ENCODE measurements at places on chromosomes 13 and 19.

- DNase-seq: no peak
Measured at GRCh38 chr13:27534108-27534980, 84.0 kb upstream of the MTIF3 start.

GRCh38 chr13:61084988-61085387 lies 330.7 kb downstream of the PCDH20 start:
- DNase-seq: no peak

GRCh38 chr19:58154287-58154678 lies 3.7 kb upstream of the ZNF329 start:
- peak; percentile 48 for DNase-seq

DNA sequence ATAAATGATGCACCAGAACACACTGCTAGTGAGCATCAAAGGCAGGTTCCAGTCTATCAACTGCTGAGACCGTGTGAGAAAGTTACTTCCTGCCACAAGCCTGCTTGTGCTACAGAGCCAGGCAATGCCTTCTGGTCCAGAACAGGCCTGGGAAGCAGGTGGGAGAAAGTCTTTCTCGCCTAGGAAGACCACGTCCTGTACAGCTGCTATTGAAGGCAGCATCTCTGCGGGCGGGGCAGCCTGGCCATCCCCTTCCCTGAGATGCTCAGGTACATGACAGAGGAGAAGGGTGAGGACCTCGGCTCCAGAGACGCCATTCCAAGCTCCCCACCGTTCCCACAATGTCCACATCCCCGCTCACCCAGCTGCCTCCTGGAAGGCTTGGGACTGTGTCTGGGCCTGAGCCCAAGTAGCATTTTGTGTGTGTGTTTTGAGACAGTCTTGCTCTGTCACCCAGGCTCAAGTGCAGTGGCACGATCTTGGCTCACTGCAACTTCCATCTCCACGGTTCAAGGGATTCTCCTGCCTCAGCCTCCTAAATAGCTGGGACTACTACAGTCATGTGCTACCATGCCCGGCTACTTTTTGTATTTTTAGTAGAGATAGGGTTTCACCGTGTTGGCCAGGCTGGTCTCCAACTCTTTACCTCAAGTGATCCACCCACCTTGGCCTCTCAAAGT lies 3.4 kb downstream of the RFX1 start:
- DNase-seq: peak; percentile 43

DNA sequence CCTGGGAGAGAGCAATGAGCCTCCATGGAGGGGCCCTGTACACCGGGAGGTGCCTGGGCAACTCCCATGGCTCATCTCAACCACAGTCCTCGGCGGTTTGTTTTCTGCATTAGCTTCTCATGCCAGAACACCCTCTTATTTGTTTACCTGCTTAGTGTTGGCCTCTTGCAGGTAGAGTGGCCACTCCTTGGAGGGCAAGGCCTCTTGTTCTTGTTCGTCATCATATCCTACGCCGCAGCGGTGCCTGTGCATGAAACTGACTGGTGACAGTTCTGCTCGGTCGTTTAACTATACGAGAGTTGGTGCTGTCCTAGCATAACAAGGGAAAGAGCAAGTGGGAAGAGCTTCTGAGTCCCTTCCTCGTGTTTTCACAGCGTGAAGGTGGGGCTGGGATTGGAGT lies 40.5 kb upstream of the RNF113B start:
- DNase-seq: peak; percentile 71

- DNase-seq: no peak
Measured at GRCh38 chr13:37953696-37954095, 84.1 kb upstream of the TRPC4 start.

GRCh38 chr13:29856426-29856825 lies 6.0 kb upstream of the UBL3 start:
- no peak for DNase-seq

GRCh38 chr13:42043676-42044075 lies 4.8 kb upstream of the DGKH start:
- DNase-seq: no peak

- DNase-seq: no peak
Measured at GRCh38 chr13:100755891-100756290, 81.3 kb upstream of the TMTC4 start.

DNA sequence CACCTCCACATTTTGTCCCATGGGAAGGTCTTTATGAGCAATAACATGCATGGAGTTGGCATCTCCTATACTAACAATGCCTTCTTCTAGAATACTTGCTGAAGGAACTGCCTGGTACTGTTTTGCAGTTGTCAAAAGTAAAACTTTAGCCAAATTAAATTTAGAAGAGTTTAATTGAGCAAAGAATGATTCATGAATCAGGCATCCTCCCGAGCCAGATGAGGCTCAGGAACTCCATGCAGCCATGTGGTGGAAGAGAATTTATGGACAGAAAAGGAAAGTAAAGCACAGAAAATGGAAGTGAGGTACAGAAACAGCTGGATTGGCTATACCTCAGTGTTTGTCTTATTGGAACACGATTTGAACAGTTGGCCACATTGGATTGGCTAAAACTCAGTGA lies 1081.9 kb downstream of the SLITRK1 start:
- DNase-seq: no peak

- no peak for DNase-seq
Measured at GRCh38 chr19:48629297-48629598, 7.9 kb downstream of the DBP start.

DNA sequence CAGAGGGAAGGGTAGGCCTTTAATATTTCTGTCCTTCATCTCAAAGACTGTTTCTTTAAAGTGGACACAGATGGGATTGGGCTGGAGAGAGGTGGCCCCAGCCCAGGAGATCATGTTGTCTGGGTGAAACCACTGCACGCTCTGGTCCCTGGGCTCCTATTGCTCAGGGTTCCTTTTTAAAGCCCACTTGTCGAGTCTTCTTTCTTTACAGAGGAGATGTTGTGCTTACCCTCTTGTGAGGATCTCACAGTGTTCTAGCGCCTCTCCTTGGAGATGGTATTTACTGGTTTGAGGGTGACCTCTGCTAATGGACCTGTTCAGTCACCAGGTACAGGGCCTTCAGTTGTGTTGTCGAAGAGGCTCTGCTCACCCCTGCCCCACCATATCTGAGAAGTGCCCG lies 128.4 kb downstream of the TM9SF2 start:
- DNase-seq: no peak

GRCh38 chr13:79435561-79435990 lies 29.5 kb upstream of the RBM26 start:
- no peak for DNase-seq

DNA sequence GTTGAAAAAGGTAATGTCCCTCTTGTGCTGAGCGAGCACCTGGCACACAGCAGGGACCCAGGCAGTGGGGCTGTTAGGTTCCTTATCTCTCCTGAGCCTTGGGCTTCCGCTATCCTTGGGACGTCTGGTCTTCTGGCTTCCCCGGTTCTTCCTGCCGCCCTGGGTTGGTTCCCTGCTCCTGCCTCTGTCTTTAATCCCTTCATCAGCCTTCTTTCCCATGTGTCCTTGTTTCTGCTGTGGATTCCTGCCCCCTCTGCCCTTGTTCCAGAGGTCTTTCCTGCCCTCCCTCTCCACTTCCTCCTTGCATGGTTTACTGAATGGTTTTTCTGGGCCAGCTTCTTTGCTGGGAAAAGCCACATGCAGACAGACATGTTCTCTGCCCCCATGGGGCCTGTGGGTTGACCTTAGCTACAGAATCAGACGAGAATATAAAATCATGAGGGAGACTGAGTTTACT lies 2.6 kb downstream of the EPN1 start:
- peak; percentile 40 for DNase-seq

- no peak for DNase-seq
Measured at GRCh38 chr13:48304143-48304876, 759 bp downstream of the RB1 start.

DNA sequence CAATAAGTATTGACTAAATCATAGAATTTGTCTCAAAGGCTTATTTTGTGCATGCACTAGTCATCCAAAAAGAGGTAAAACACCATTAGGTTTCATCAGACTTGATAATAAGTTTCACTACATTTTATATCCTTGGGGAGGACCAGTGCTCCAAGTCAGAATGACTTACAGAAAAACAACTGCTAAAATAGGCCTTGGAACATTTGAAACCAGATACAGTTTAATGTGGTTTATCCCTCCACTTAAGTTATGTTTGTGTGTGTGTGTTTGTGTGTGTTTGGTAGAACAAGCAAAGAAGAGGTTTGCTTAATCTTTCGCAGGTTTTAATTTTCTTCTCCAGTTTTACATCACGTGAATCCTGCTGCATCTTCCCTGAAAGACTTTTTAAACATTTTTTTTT lies 570.9 kb downstream of the PCDH9 start:
- no peak for DNase-seq

DNA sequence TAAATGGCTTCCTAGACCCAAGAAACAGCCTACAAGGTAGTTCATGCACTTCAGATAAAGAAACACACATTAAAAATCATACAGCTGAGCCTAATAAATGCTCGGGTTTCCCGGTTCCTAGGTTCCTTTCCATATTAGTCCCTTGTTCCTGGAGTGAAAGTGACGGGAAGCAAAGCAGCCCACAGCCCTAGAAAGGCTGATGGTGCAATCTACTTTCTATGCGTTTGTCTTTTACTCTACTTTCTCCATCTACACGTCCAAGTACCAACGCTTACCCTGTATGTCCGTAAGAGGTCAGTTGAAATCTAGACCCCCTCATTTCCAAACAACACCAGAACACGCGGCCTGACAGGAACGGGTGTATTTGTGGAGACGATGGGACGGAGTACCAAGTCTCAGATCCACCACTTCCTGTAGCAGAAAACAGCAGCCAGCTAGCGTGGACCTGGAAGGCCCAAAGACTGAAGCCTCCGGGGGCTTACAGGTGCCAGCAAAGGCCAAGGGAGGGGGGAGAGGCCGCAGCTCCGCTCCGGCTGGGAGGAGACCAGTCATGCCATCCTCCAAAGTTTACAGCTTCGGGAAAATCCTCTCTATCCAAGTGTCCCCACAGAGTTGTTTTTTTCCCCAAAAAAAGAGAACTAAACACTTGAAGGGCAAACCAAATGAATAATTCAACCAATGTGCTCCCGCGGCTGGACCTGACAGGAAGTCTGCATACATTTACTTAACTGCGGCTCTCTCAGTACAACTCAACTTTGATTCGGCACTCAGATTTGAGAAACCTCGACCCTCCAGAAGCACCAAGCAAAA lies 34.1 kb downstream of the STK24 start:
- DNase-seq: no peak

- no peak for DNase-seq
Measured at GRCh38 chr13:37194428-37194861, 89.0 kb upstream of the CSNK1A1L start.

- peak; percentile 72 for DNase-seq
Measured at GRCh38 chr19:35718345-35719041, 690 bp downstream of the KMT2B start.

DNA sequence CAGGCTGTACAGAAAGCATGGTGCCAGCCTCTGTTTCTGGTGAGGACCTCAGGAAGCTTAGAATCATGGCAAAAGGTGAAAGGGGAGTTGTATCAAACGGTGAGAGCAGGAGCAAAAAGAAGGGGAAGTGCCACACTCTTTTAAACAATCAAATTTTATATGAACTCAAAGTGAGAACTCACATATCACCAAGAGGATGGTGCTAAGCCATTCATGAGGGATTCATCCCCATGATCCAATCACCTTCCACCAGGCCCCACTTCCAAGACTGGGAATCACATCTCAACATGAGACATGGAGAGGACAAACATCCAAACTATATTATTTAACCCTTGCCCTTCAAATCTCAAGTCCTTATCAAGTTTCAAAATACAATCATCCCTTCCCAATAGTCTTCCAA lies 836.7 kb downstream of the SLITRK5 start:
- DNase-seq: no peak

GRCh38 chr19:17049711-17050280 lies 23.2 kb upstream of the CPAMD8 start:
- DNase-seq: no peak

- DNase-seq: no peak
Measured at GRCh38 chr13:27922883-27923612, 3.2 kb downstream of the PDX1 start.

GRCh38 chr13:42762251-42762650 lies 19.1 kb upstream of the FAM216B start:
- DNase-seq: no peak

- DNase-seq: no peak
Measured at GRCh38 chr13:26440111-26440510, 117.4 kb upstream of the WASF3 start.

DNA sequence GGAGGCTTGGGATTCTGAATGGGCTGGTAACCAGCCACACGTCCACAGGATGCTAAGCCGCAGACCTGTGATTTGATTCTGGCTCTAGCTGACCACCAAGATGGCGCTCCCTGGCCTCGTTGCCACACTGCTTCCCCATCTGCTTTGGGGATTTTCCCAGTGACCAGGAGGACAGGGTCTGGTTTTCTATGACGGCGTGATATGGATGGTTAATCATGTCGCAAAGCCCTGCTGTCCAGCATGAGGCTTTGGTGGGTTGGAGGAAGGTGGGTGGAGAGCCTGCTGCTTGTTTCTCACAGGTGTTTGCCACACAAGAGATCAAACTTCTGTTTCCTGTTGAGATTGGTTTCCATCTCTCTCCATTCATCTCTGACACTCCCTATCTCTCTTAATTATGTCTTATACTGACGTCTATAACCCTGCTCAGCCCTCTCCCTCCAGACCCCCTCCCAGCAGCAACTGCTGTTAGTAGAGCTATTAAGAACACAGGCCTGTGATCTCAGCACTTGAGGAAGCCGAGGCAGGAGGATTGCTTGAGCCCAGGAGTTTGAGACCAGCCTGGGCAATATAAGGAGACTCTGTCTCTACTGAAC lies 102.7 kb downstream of the SIPA1L3 start:
- no peak for DNase-seq

DNA sequence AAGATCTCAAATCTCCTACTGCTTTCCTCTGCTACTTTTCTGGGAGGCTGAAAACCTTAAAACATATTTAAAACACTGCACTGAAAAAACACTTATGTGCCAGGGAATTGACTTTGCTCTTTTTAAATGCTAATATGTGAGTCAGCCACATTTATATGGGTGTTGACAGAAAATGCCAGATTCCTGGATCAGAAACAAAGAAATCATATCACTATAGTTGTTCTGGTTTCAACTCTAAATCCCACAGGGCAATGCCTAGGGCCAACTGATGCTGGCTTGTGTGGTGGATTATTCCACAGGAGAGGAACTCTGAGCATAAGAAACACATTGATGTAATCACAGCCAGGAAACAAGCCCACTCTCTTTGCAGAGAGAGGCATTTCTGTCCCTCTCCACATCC lies 1439.0 kb upstream of the SPRY2 start:
- no peak for DNase-seq

- DNase-seq: no peak
Measured at GRCh38 chr19:56174550-56174949, 1.3 kb upstream of the GALP start.

DNA sequence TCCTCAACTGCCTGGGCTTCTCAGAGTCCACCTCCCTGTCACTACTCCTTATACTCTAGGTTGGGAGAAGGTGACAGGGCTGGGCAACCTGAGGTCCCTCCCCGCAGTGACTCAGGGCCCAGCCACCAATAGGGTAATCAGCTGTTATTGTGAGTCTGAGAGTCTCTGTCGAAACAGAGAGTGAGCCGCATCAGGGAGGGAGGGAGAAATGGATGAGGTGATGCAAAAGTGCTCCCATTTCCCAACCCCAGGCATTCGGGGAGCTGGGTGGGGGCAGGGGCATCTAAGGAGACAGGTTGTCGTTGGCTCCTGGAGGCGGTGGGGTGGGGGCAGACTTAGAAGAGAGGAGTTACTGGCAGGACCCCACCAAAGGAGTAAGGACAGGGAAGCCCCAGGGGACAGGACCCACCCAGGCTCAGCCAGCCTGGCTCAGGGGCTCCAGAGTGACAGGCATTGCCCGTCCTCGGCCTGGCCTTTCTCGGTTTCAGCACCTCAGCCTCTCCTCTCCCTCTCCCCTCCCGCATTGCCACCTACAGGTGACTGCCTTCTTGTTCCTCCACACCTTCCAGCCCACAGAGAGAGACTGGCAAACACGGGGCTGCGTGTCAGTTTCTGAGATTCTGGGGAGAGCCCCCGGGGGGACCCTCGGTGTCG lies at the start of gene DMKN:
Gene DMKN (minus strand): TSS at position 22 of the 654 bp plus-strand sequence. CDS start 174 bp downstream, outside the sequence.
- DNase-seq: no peak

Measured in lower lobe of right lung (tissue), 2 donors.